ENCODE measurements at places on chromosomes 5 and 9. TPM values are rescaled to one million over a fixed set of nuclear protein-coding genes. Genes with fewer than 3 reads are reported as not detected.

- no peak for DNase-seq
Measured at GRCh38 chr9:91162311-91162710, 199.4 kb downstream of the AUH start.

GRCh38 chr5:54908774-54909525, 76.4 kb downstream of the ESM1 start:
- no peak for DNase-seq

- no peak for DNase-seq
Measured at GRCh38 chr5:1745123-1745795, 54.4 kb downstream of the MRPL36 start.

- no peak for DNase-seq
Measured at GRCh38 chr9:83384214-83384613, 154.0 kb downstream of the FRMD3 start.

ARL14EPL gene
- total RNA-seq: not detected
